Stimulated activated CD4-positive, alpha-beta T cell treated with anti-CD3 and anti-CD28 coated beads, Interleukin-2, amount 100 ng/mL, for 24 hours (primary cell): ENCODE measurements at places on chromosomes 3 and 15.

GRCh38 chr15:49926740-49927139 lies 192.3 kb downstream of the ATP8B4 start:
- DNase-seq: no peak

GRCh38 chr3:54538346-54538745 lies 389.5 kb downstream of the LRTM1 start:
- no peak for DNase-seq

DNA sequence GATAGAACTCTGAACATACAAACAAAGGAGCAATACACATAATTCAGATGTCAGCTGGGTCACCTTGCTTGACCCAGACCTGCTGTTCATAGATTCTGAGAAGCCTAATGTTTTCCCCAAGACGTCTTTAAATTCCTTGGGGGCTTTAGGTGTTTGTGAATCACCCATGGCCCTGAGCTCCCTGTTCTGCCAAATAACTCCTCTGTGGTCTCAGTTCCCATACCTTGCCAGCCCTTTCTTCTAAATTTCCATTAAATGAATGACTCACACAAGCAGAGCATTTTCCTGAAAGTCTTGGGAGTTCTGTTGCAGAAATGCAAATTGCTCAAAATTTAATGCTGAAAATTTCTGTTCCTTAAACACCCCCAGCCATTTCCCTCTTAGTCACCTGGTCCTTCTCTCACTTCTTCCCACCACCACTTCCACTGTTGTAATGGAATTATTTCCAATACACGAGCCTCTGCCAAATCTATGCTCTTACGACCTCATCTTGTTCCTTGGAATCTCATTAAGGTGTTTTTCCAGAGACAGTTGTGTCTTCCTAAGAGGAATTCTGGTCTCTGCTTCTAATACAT lies 33.4 kb upstream of the PSMD6 start:
- DNase-seq: no peak

GRCh38 chr15:39787479-39787878 lies 4.8 kb upstream of the FSIP1 start:
- DNase-seq: no peak

DNA sequence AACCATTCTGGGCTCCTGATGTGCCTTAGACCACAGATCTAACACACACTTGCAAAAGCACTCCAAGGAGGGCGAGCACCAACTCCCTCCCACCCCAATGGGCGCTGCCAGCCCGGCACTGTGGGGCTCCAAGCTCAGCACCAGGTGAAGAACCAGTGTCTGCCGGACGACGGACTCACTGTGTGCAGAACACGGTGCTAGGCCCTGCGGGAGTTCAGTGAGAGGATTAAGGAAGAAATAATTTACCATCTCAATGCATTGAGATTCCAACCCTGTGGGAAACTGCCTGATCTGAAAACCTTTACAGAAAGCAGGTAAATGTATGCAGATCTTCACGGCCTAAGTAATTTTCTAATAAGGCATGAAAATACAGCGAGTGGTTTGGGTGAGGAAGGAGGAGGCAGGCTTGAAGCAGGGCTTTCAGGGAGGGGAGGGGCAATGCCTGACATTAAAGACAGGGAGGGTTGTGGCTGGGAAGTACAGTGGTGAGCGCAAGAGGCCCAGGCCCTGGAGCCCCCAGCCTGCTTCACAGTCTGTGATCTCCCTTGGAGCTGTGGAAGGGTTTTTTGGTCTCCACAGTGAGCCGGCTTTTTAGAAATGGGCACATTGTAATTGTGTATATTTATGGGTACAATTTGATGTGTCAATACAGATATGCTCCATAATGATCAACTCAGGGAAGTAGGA lies 35.6 kb upstream of the CHRNB4 start:
- DNase-seq: no peak

DNA sequence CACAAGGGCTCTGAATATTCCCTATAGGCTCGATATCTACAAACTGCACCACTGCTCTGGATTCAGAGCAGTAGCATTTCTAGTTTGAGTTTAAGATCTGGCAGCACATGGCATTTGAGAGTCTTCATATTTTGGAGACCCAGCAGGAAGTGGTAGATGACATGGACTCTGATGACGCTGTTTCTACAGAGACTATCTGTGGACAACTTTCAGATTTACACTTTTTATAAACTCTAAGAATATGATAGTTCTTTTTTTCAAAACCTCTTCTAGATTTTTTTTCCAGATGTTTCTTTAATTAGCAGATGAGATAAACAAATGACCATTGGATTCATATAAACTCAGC lies 35.8 kb downstream of the ARMC8 start:
- no peak for DNase-seq
